ENCODE measurements at places on chromosomes 3 and 15.

- DNase-seq, result no peak
Measured at GRCh38 chr15:28881170-28881569, 4.6 kb upstream of the APBA2 start.

GRCh38 chr3:87771337-87772192 lies 287.2 kb downstream of the CGGBP1 start:
- DNase-seq, result peak; percentile 59

- no peak for DNase-seq
Measured at GRCh38 chr3:151135541-151136337, 50.3 kb downstream of the MED12L start.

- no peak for DNase-seq
Measured at GRCh38 chr3:3281024-3281423, 101.5 kb upstream of the CRBN start.

DNA sequence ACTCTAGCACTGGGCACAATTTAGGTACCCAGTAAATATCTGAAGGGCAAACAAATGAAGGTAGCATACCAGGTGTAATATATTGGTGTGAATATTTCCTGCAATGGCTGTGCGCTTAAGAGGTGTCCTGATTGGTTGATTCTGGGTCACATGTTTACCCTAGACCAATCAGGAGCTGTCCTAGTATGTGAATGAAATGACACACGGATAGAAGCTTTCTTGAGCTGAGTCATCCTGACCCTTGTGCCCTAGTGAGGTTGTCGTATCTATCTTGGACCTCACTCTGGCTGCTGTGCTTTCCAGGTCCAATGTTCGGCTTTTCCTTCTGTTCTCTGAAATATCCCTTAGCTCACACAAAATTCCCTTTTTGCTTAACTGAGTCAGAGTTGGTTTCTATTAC lies 58.1 kb upstream of the FOXP1 start:
- DNase-seq, result no peak

DNA sequence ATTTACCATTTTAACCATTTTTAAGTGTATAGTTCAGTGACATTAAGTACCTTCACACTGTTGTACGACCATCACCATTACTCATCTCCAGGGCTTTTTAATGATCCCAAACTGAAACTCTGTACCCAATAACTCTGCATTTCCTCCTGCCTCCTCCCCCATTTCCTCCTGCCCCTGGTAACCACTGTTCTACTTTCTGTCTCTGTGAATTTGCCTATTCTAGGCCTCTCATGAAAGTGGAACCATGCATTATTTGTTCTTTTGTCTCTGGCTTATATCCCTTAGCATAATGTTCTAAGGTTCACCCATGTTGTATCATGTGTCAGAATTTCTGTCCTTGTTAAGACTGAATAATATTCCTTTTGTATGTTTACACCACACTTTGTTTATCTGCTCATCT lies 154.2 kb downstream of the MECOM start:
- DNase-seq, result no peak

- no peak for DNase-seq
Measured at GRCh38 chr3:124529826-124530571, 200.3 kb upstream of the UMPS start.

- no peak for DNase-seq
Measured at GRCh38 chr3:31754575-31755278, 222.0 kb downstream of the STT3B start.

DNA sequence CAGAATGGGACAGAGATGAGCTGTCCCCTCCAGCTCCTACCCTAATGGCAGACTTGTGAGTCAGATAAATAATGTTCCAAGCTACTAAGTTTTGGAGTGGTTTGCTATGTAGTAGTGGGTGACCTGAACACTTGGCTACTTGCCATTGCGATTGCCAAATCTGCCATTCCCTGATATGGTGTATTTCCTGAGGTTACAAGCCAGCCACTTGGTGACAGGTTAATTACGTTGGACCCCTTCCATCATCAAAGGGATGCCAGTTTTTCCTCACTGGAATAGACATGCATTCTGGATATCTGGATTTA lies 33.6 kb downstream of the MORF4L1 start:
- DNase-seq, result no peak

- DNase-seq, result no peak
Measured at GRCh38 chr15:81069909-81070308, 64.2 kb upstream of the CFAP161 start.

DNA sequence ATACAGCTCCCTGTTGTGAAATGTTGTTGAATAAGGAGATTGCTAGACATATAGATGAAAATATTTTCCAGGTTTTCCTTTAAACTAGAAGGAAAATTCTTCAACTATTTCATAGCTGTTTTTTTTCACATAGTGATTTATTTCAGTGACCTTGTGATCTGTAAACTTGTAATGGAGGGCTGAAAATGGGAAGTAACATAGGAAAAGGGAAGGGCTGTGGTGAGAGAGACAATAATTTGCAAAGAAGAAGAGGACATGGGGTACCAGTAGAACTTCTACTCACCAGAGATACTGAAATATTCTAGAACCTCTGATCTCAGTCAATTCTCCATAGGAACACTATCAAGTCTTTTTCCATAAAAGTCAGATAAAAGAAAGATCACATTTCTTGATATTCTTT lies 60.4 kb downstream of the PLS1 start:
- no peak for DNase-seq

DNA sequence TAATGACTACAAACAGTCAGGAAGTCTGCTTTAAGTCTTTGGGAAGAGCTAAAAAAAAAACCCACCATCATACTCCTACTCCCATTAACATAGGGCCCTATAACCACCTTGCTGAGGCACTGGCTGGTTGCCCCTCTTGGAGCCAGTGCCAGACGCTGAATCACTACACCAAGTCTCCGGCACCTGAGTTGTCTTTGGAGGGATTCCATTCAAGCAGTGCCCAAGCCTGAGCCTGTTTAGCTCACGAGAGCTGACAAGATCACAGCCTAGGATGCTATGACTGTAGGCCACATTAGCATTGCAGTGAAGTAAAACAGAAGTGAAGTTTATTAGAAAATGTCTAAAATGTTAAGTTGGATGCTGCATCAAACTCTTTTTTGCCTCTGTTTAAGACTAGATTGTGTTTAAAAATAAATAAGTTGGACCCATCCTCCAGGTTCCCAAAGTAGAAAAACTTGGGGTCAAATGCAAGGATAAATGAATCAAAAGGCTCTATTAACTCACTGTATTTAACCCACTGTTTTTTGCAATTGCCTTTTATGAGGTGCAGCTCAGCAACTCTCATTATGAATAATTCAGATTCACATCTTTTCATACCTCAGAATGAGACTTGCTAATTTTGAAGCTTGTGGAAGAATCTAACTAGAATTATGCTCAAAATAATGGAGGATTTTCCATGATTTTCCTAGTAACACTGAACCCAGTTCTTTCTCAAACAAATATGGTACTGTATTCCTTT lies 461.9 kb downstream of the FOXP1 start:
- no peak for DNase-seq

GRCh38 chr3:26675336-26675735 lies 52.8 kb downstream of the LRRC3B start:
- DNase-seq, result no peak

DNA sequence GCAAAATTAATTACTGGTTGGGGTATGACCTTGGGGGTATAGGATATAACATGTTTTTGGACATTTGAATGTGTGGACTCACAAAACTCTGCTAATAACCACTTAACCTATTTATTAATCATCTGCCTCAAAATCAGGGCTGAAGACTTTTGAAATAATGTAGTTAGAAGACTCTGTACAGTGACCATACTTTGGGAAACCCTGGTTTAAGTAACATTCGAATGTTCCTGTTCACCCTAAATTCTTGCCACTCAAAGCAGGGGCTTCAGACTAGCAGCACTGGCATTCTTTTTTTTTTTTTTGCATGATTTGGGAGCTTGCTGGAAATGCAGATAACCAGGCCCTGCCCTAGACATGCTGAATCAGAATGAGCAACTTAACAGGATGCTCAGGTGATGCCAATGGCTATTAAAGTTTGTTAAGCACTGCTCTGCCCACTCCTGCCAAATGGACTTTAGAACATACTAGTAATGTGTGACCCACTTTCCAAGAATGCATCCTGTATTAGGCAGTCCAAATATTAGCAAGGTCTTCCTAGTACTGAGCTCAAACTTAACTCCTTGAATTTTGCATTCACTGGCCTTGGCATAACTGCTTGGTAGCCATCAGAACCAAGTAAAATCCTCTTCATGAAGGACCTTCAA lies 12.7 kb upstream of the ST3GAL6 start:
- no peak for DNase-seq

GRCh38 chr3:38623539-38623938 lies 25.9 kb downstream of the SCN5A start:
- DNase-seq, result peak; percentile 88

DNA sequence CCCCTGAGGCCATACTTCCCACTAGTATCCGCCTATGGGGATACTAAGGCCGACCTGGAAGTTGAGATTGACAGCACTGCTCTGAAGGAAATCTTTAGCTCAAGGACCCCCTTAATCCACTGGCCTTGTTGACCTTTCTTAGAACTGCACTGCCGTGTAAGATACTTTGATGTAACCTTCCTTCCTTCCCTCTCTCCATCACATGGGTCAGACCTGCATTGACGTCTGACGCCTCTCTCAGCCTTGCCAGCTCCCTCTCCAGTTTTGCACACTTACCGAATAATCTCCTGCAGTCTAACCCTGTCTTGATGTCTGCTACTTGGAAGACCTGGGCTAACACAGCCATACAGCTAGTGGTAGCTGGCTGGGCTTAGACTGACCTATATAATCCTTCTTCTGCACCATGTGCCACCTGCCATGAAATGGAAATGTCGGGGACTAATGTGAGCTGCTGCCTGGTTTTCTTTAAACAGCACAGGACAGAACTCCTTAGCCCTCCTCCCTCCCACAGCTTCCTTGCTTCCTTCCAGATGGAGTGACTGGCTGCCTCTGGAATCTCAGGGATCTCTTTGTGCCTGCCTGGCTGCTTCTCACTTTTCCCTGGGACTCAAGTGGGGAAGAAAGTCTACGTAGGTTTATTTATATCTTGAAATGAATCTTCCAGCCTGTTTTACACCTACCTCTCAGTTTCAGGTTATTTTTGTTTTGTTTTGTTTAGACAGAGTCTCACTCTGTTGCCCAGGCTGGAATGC lies 39.2 kb upstream of the HERC1 start:
- DNase-seq, result no peak

DNA sequence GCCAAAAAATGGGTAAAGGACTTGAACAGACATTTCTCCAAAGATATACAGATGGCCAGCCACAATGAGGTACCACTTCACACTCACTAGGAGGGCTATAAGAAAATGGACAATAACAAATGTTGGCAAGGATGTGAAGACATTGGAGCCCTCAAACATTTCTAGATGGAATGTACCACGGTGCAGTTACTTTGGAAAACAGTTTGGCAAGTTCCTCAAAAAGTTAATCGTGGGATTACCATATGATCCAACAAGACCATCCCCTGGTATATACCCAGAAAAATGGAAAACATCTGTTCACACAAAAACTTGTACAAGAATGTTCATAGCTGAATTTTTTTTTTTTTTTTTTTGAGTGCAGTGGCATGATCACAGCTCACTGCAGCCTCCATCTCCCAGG lies 15.9 kb upstream of the HRH1 start:
- DNase-seq, result no peak

- DNase-seq, result no peak
Measured at GRCh38 chr3:105790534-105790933, 78.3 kb downstream of the CBLB start.

GRCh38 chr3:26627080-26627479 lies 4.5 kb downstream of the LRRC3B start:
- DNase-seq, result no peak

- DNase-seq, result no peak
Measured at GRCh38 chr3:157129803-157130466, 30.0 kb downstream of the CCNL1 start.

DNA sequence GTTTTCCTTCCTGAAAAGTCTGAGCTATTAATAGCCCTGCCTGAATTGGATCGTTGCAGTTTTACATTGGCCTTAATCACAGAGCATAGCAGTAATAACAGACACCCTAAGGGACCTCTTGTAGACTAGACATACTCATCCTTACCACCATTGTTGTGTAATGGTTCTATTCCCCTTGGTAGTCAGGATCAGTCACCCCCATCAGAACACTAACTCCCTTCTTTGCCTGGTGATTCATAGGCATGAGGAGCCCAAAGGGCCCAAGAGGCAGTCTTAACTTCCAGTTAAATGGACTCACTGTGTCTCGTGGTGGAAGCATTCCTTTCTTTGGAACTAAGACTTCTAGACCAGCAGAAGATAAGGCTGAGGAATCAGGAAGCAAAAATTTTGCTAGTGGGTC lies 20.2 kb downstream of the CGGBP1 start:
- no peak for DNase-seq

- no peak for DNase-seq
Measured at GRCh38 chr3:143897576-143898295, 49.5 kb upstream of the SLC9A9 start.

DNA sequence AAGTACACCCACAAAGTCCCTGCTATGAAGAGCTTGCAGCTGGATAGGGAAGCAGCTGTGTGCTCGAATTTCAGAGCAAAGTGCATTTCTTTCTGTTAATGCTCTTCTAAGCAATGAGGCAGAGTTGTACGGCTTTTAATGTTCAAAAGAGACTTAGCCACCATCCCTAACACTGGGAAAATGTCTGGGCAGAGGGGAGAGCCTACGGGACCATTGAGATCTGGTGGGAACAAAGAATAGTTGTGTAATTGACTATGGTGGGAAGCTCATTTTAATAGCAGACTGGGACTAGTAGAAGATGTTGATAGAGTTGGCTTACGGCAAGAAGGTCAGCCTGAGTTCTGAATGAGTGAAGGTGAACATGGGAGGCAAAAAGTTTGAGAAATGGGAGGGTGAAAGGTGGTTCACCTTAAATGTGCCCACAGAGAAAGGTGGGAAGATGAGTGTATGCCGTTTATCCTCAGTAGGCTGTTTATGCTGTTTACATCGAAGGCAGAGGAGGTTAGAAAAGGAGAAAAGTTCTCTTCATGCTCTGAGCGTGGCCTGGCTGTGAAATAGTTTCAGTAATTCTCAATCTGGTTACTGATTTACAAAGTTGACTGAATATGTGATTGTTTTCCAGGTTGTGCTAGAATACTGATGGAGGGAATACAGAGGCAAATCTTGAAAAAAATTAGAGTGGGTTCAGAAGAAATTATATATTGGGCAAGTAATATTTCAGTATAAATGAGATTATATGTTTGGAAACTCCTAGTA lies 22.9 kb upstream of the UTS2B start:
- no peak for DNase-seq

DNA sequence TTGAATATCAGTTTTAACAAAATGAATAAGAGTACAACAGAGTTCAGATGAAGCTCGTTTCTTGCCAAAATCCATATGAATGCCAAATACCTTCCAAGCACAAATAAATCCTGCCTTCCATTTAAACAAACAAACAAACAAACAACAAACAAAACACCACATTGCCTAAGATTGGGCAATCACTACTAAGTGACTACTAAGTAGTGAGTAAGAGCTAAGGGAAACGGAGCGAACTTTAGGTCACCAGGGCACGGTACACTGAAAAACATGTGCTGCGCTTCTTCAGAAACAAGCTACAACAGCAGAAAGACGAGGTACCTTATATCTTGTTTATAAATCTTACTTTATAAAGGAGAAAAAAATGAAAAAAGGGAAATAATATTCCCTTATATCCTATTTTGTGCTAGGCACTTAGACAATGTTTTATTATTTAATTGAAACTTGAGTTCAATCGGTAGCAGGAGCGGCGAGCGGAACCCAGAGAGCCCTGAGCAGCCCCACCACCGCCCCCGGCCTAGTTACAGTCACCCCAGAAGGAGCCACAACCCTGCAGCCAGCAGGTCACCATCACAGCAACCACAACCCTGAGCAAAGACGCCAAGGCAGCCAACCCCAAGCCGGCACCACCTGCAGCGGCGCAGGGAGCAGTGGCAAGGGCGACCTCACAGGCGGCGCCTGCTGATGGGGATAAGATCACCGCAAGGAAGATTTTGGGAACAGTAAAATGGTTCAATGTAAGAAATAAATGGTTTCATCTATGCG lies 216.9 kb downstream of the ZBTB20 start:
- DNase-seq, result no peak
